Peyer's patch (tissue), 4 donors: ENCODE measurements at places on chromosomes 16 and 17. TPM values are rescaled to one million over a fixed set of nuclear protein-coding genes. Genes with fewer than 3 reads are reported as not detected.

GRCh38 chr16:81738783-81739496 is 40.2 kb upstream of the PLCG2 start:
- peak; percentile 91 for DNase-seq

GRCh38 chr17:7884581-7885366 is 3.8 kb upstream of the CHD3 start:
- peak; percentile 50 for DNase-seq

- peak; percentile 51 for DNase-seq
These were observed 921 bp upstream of the CDR2 start for GRCh38 chr16:22375117-22375962.

Gene GPR179
- 0.13 TPM for total RNA-seq

- no peak for DNase-seq
These were observed 28.3 kb upstream of the RPTOR start for GRCh38 chr17:80516171-80516932.

DNA sequence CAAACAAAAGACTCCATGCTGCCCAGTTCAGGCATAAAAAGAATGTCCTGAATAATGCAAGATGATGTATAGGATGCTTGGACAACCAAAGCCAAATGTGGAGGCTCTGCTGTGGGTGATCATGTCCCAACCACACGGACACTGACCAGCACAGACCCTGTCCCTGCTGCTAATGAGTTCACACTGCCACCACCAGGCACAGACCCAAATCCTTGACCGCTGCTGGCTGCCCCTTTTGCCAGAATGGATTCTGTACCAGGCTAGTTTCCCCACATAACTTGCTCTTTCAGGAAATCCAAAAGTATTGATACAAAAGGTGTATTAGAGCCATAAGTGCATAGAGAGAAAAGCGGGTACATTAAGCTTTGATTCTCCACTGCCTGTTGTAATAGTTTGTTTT is 60.9 kb downstream of the XYLT1 start:
- DNase-seq: no peak

- no peak for DNase-seq
These were observed 44.0 kb downstream of the SDK2 start for GRCh38 chr17:73600103-73600871.

DNA sequence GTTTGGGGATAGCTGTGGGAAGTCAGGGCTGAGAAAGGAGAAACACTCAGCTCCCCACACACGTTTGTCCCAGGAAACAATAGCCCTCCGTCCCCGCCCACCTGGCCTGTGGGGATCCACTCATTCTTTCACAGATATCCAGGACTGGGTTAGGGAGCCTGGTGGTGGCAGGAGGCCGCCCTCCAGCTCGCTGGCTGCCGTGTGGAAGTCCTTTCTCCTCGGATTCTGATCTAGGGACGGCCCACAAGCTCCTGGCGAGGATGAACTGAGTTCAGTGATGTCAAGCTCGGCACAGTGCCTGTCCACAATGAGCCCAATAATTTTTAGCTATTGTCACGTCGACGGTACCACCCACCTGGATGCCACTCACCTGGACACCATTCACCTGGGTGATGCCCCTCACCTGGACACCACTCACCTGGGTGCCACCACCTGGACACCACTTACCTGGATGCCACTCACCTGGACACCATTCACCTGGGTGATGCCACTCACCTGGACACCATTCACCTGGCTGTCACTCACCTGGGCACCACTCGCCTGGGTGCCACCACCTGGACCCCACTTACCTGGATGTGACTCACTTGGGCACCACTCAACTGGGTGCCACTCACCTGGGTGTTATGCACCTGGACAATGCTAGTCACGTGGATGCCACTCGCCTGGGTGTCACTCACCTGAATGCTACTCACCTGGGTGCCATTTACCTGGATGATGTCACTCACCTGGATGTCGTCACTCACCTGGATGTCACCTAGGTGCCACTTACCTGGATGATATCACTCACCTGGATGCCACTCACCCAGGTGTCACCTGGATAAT is 172.5 kb upstream of the FOXF1 start:
- DNase-seq: no peak

DNA sequence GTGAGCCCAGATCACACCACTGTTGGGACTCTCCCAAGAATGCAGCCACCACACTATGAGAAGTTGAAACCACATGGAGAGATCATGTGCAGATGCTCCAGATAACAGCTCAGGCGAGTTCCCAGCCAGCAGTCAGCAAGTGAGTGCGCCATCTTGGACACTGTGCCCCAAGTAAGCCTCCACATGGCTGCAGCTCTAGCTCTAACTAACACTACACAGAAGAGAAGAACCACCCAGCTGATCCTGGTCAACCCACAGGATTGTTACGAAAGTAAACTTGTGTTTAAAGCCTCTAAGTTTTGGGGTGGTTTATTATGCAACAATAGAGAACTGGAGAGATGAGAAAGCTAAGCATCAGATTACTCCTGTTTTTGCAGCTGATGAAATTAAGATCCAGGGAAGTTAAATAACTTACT is 25.8 kb downstream of the SLC38A7 start:
- DNase-seq: no peak

Gene ZNF624
- 7.4 TPM for total RNA-seq

DNA sequence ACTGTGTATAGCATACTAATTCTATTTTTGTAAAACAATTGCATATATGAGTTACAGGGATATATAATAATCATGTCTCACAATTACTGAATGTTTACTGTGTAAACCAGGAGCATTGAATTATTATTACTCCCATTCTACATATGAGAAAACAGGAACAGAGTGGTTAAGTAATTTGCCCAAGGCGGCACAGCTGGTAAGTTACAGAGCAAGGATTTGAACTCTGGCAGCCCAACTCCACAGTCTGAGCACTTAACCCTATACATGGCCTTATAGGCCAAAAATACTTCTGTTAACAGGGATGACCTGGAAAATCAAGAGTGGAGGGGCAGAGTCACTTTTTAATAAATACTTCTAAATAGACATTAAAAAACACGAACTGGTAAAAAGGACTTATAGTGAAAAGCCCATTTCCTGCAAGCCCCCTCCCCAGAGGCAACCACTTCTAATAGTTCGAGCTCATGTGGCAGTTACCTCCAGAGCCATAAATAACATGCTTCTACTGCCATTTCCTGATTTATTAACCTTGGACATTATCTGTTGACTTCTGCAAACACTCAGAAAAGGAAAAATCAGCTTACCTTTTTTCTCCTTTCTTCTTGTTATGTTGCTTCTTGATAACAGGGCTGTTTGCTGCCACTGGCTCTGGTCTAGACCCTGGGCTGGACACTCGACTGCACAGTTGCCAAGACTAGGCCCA is 22.1 kb upstream of the ADGRG1 start:
- DNase-seq: no peak

- DNase-seq: peak; percentile 53
These were observed 1.7 kb upstream of the ANKRD13B start for GRCh38 chr17:29591146-29591736.

Gene NAE1
- 47.3 TPM for total RNA-seq

GRCh38 chr17:50659179-50659578 is 24.5 kb downstream of the ABCC3 start:
- no peak for DNase-seq

Gene ZNF469
- total RNA-seq: 0.47 TPM

DNA sequence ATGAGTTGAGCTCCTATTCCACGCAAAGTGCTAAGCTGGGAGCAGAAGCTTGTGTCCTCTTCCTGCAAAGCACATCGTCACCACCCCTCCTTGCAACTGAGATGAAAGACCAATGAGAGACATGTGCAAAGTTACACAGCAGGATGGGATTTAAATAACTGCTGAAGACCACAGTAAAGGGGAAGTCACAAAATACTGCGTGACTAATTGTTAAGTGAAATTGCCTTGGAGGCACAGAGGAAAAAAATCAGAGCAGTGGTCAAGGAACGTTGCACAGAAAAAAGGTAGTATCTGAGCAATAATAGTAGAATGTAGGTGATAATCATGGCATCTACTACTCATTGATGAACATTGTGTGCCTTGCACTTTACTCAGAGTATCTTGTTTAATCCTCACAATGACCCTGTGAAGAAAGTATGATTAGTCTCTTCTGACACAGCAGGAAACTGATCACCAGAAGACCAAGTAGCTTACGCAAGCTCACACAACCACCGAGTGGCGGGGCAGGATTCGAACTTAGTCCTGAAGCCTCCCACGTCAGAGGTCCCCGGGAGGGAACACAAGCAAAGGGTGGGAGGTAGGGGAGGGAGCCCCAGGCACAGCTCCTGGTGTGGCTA is 15.4 kb upstream of the MYO18A start:
- DNase-seq: peak; percentile 52

GRCh38 chr17:60154616-60155426 is 5.0 kb downstream of the CA4 start:
- no peak for DNase-seq

Gene SDK2
- total RNA-seq: 0.18 TPM

Gene PRCD
- 10.7 TPM for total RNA-seq

DNA sequence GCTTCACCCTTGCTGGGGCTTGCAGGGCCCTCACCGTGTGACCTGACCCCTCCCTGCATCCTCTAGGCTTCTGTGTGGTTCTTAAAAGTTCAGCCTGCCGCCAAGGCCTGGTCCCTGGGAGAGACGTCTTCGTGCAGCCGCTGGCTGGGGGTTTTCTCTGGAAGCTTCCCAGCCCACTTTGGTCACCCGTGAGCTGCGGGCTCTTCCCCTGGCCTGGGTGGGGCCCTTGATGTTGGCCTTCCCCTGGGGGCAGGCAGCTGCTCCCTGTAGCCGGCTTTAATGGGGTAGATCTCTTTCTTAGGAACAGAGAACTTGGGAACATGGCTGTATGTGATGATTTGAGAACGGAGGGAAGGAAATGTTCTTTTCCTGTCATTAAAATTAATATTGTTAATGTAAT is 32.7 kb downstream of the ZNF750 start:
- no peak for DNase-seq

Gene KCNAB3
- 3.3 TPM for total RNA-seq

Gene CD7
- 15.2 TPM for total RNA-seq

Gene NLRC3
- total RNA-seq: 32.2 TPM

Gene PRR29
- 0.27 TPM for total RNA-seq

Gene HOXB4
- total RNA-seq: 6.6 TPM

- no peak for DNase-seq
These were observed 806 bp downstream of the IFT140 start for GRCh38 chr16:1610899-1611632.

Gene TMEM231
- total RNA-seq: 3.3 TPM

DNA sequence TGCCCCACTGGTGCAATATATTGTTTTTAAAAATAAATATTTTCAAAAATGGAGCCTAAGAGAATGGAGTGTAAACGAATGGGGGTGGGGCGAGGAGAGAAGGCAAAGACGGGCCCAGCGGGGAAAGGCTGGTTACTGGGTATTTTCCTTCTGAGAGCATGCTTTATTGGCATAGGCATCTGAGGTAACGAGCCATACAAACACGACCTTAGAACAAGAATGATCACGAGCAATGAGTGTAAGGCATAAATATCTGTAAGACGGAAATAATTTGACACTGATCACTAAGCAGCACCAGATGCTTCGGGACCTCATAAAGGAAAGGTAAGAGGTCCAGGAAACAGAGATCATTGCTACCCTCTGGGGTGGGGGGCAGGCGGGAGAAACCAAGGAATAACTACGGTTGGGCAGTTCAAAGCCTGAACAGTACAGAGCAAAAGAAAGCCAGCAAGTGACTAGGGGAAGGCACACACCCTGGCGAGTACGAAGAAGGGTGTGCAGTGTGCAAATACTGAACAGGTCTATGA is 959 bp downstream of the SSH2 start:
- DNase-seq: peak; percentile 50

GRCh38 chr17:35930211-35931065 is at the start of gene RDM1:
RDM1 (minus strand) TSS chr17:35930773; CDS start chr17:35930727, 46 bp downstream.
- DNase-seq: peak; percentile 44
